ENCODE measurements at places on chromosomes 1 and 21.
A peak's percentile ranks its signal among the peaks of the same experiment; 100 is the strongest.

GRCh38 chr1:211259638-211260126, 516 bp downstream of the RCOR3 start:
- peak; percentile 52 for DNase-seq

DNA sequence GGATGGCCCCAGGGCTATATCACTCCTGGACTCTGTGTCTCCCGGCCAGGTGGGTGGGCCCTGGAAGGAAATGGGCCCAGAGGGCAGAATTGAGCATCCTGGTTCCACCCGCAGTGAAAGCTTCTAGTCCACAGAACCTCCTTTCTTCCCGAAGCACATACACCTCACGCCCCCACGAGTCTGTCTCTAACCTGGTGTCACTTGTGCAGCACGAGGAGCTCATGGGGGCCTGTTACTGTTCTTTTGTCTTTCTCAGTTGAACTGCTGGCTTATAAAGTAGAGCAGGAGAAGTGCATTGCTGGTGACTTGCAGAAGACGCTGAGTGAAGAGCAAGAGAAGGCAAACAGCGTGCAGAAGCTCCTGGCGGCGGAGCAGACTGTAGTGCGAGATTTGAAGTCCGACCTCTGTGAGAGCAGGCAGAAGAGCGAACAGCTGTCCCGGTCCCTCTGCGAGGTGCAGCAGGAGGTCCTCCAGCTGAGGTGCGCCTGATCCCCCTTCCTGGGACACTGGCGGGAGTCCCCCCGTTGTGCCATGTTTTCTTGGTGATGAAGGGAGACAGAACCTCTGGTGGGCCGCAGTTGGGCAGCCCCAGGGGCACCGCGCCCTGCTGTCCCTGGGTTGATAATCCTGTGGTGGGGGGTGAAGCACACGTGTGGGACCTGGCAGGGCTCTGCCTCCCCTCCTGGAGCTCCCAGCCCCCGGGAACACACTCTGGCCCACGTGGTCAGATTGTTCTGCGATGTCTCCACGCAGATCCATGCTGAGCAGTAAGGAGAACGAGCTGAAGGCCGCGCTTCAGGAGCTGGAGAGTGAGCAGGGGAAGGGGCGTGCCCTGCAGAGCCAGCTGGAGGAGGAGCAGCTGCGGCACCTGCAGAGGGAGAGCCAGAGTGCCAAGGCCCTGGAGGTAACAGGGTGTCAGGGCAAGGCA, 28.7 kb upstream of the DIP2A start:
- DNase-seq: no peak

DNA sequence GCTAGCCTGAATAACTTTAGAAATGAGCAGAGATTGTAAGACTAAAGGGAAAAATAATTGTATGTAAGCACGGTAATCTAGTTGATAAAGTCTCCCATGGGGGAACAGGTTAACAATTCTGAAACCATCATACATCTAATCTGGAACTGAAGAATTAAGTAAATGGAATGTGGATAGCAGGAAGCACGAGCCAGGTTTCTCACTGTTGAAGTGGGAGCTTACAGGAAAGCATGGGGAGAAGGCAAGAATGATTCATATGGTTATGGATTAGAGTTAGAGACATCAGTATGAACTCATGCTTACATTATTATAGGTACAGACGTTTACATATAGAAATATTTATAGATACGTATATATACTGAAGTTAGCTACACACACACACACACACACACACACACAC, 83.0 kb downstream of the LEPR start:
- no peak for DNase-seq

- no peak for DNase-seq
Observed at GRCh38 chr21:42794551-42794950, 84.8 kb downstream of the WDR4 start.

DNA sequence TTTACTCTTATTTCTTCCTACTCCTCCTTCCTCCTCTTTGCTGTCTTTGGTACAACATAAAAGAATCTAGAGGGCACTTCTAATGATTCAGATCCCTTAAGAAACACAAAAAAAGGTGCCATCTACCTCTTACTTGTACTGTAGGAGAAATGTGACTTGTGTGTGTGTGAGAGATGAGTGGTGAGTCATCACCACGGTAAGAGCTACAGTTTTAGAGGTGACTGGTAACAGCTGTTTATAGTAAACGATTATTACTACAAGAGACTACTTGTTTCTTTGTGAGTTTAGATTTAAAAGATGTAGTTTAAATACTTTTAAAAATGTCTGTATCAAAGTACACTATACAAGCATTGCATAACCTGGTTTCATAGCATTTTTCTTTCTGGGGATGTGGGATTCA, 40.4 kb downstream of the SLC35D1 start:
- DNase-seq: no peak

GRCh38 chr1:84078108-84078841, 65.8 kb upstream of the PRKACB start:
- DNase-seq: no peak

- DNase-seq: no peak
Observed at GRCh38 chr1:207990876-207991582, 80.1 kb upstream of the CD34 start.

DNA sequence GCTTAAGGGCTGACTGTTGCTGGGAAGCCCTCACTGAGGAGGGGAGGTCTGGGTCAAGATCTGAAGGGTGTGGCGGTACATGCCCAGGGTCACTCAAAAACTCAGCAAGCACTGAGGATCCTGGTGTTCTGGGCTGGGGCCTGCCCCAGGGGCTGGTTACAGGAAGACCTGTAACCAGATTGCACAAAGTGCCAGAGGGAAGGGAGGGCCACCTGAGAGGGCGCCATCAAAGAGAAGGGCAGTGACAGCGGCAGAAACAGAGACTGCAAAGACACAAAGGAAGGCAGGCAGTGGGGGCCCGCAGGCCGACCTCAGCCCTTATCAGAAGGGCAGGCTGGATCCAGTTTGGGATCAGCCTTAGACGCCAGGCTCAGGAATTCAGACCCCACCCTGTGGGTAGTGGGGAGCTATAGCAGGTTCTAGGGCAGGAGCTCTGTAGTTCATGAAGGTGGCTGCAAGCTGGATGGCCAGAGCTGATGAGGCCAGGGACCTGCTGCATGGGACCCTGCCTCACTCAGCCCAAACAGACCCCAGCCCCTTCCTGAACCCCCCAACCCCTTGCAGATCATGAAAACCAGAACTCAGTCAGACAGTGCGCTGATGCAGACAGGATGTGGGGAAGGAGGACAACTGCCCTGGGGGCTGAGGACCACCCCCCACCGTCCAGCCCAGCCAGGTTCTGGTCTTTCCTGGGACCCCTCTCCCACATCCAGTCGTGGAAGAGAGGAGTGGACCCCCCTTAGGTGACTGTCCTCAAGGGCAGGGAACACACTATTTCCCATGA, 3.9 kb downstream of the SH2D5 start:
- DNase-seq: no peak

- no peak for DNase-seq
Observed at GRCh38 chr1:196466654-196467053, 141.6 kb downstream of the KCNT2 start.

GRCh38 chr1:79472067-79472656, 465.6 kb upstream of the ADGRL4 start:
- no peak for DNase-seq

- no peak for DNase-seq
Observed at GRCh38 chr1:178870944-178871343, at the start of gene ANGPTL1. Gene ANGPTL1, minus strand, starts transcription at chr1:178871077. Its CDS starts 5,301 bp downstream, at chr1:178865776.

DNA sequence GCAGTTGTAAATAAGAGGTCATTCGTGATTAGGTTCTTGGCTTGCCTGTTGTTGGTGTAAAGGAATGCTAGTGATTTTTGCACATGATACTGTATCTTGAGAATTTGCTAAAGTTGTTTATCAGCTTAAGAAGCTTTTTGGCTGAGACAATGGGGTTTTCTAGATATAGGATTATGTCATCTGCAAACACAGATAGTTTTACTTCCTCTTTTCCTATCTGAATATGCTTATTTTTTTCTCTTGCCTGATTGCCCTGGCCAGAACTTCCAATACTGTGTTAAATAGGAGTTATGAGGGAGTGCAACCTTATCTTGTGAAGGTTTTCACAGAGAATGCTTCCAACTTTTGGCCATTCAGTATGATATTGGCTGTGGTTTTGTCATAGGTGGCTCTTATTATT, 576.1 kb upstream of the RGS18 start:
- no peak for DNase-seq

DNA sequence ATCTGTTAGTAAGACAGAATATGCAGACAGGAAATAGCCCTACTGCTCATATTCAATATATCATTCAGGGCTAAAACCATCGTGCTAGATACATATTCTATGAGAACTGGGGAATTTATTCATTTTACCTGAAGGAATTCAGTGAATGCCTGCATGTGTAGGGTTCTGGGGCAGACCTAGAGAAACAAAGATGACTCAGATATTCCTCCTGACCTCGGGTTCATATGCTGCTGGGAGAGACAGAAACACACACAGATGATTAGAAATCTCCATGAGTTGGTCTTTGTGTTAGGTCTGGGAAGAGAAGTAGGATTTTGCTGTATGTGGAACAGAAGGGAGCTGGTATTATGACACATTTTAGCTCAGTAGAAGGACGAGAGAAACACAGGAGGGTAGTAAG, 176.5 kb upstream of the ST6GALNAC5 start:
- no peak for DNase-seq

DNA sequence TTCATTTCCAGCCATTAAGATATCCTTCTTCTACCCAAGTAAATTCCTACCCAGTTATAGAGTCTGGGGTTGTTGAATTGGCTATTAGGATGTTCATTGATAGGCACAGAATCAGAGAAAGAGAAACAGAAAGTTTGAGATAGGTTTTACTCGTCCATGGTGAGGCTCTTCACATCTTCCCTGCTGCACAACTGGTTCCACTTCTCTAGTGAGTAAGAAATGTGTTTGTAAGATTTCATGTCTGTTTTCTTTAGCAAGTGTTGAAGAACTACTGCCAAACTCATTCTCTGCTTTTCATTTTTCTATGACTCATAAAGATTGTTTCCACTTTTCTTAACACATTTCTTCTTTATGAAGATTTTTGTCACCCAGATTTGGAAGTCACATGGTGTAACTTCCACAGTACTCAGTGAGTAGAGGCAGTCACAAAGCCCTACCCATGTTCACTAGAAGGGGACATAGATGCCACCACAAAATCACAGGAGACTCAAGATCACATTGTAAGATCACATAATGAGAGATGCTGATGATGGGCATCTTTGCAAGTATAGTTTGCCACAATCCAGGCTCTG, 152.3 kb downstream of the SNX7 start:
- no peak for DNase-seq

DNA sequence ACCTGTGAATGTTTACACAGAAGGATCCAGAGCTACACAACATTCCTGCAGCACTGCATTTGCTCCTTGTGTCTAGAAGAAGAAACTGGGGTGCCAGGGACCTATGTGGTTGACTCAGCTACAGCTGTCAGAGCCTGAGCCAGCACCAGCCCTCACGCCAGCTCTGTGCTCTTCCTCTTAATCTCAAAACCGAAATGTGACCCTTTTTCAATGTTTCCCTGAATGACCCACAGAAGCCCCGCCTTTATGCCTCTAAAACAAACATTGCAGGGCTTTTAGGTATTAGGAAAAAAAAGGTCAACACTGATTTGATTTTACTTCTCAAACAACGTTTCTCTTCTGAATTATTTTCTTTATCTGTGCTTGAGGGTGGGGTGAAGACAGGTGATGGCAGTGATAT, 260.5 kb downstream of the DYRK1A start:
- DNase-seq: no peak

GRCh38 chr1:221435504-221435904, 306.4 kb downstream of the DUSP10 start:
- DNase-seq: peak; percentile 24

DNA sequence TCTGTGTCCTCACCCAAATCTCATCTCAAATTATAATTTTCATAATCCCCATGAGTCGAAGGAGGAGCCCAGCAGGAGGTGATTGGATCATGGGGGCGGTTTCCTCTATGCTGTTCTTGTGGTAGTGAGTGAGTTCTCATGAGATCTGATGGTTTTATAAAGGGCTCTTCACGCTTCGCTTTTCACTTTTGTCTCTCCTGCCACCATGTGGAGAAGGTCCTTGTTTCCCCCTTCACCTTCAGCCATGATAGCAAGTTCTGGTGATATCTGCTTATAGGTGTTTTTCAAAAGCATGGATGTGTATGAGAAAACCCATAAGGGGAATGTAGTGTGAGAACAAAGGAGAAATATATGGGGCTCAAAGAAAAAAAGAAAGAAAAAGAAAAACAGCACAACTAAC, 405.9 kb upstream of the RGS18 start:
- no peak for DNase-seq

DNA sequence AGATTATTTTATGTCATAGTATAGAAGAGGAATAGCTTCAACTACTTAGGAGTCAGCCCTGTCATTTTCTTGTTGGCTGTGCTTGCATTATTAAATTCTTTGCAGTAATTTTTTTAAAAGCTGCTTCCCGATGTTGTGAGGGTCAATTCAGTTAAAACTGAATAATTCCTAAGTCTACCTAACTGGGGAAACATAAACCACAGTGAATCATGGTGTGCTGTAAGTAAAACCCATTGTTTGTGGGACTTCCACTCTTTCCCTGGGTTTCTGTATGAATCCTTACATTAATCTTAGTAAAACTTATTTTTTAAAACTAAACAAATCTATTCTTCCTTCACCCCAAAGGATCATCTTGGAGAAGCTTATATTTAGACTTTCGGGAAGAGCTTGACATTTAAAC, 4.4 kb downstream of the SUCO start:
- DNase-seq: no peak

DNA sequence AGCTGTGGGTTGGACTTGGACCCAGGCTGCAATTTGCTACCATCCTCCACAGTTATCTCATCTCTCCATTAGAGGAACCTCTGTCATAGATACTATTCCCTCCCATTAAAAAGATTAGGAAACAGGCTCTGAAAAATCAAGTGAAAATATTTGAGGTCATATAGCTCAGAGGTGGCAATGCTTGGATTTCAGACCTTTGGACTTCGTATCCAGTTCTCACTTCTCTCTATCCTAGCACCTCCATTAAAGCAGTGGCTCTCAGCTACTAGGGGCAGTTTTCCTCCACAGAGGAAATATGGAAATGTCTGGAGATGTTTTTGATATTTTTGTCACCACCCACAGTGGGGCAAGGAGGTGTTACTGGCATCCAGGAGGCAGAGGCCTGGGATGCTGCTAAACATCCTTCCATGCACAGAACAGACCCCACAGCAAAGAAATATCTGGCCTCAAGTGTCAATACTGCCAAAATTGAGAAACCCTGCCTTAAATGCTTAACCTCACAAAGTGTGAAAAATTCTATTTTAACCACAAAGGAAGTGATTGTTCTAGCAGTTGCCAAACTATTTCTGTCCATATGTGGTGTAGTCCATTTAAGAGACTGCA, 54.1 kb downstream of the C8A start:
- DNase-seq: no peak

GRCh38 chr21:41508415-41509144, 622 bp upstream of the TMPRSS2 start:
- DNase-seq: no peak

DNA sequence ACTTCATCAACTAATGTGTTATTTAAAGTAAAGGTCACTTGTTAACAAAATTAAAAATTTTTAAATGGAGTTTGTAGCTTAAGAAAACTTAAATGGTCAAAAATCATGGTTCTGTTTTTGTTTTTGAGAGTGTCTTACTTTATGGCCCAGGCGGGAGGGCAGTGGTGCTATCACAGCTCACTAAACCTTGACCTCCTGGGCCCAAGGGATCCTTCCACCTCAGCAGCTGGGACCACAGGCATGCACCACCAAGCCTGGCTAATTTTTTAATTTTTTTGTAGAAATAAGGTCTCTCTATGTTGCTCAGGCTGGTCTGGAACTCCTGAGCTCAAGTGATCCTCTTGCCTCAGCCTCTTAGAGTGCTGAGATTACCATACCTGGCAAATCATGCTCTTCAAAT, 111.4 kb downstream of the MAST2 start:
- no peak for DNase-seq

Data from NCI-H1105 (cell line).